ENCODE measurements at places on chromosomes 5 and 9.

DNA sequence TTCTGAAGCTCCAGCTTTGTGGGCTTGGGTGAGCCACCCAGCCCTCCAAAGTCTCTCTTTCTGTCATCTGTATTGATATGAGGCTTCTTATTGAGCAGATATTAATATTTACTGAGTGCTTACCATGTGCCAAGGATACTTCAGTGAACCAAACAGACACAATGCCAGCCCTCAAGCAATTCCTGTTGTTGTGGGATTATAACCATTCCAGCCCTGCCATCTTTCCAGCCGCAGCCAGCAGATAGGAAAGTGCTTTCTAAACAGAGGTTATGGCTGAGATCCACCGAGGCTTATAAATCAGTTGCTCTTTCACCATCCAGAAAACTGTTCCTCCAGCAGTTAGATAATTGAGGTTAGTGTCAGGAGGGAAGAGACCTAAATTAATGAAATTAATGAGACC is 137.7 kb upstream of the ALDH1B1 start:
- no peak overlapping the region for H3K4me3 ChIP-seq
- DNase-seq, result no peak
- H3K36me3 ChIP-seq, result no peaks in the 10 kb centered on the region
- H3K27ac ChIP-seq, result no peak overlapping the region
- H3K4me1 ChIP-seq, result no peaks in the 10 kb centered on the region

- H3K27ac ChIP-seq, result no peak overlapping the region
- no peak overlapping the region for H3K4me3 ChIP-seq
- no peak for DNase-seq
- H3K36me3 ChIP-seq, result no peaks in the 10 kb centered on the region
Observed at GRCh38 chr9:115226152-115226551, 108.2 kb upstream of the TNC start.

DNA sequence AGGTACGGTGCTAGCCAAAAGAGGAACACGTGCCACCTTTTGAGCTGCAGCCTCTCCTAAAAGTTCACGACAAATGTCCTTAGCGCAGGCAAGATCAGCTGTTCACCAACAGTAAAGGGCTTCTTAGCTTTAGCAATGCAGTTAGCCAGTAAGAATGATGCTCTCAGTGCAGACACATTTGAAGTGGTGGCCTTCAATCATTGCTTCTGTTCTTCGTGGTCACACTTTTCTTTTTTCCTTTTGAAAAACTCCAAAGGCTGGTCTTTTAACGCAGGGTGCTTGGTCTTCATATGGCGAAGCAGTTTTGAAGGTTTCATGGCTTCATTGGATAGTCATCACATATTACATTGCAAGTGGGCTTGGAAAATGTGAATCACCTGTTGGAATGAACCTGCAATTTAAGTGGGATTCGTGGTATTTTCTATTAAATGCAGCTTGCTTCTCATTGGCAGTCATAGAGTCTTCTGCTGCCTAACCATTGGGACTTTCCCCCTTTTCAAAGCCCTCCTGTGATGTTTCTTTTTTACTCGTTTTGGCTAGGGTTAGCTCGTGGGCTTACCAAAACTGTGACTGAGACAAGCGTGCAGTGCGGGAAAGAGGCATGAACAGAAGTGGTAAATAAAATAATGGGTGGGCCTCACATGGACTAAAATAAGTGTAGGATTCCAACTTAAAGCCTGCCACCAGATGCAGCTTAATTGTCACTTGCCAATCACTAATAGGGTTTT is 100.9 kb downstream of the MRPL36 start:
- H3K36me3 ChIP-seq, result no peaks in the 10 kb centered on the region
- no peaks in the 10 kb centered on the region for H3K4me1 ChIP-seq
- peaks cover 97% of the 10 kb centered on the region for H3K27me3 ChIP-seq
- no peak for DNase-seq

GRCh38 chr5:127451096-127451495 is 66.3 kb upstream of the PRRC1 start:
- no peaks in the 10 kb centered on the region for H3K4me1 ChIP-seq
- no peaks in the 10 kb centered on the region for H3K36me3 ChIP-seq
- no peak for DNase-seq
- H3K27ac ChIP-seq, result no peak overlapping the region
- H3K27me3 ChIP-seq, result no peaks in the 10 kb centered on the region

DNA sequence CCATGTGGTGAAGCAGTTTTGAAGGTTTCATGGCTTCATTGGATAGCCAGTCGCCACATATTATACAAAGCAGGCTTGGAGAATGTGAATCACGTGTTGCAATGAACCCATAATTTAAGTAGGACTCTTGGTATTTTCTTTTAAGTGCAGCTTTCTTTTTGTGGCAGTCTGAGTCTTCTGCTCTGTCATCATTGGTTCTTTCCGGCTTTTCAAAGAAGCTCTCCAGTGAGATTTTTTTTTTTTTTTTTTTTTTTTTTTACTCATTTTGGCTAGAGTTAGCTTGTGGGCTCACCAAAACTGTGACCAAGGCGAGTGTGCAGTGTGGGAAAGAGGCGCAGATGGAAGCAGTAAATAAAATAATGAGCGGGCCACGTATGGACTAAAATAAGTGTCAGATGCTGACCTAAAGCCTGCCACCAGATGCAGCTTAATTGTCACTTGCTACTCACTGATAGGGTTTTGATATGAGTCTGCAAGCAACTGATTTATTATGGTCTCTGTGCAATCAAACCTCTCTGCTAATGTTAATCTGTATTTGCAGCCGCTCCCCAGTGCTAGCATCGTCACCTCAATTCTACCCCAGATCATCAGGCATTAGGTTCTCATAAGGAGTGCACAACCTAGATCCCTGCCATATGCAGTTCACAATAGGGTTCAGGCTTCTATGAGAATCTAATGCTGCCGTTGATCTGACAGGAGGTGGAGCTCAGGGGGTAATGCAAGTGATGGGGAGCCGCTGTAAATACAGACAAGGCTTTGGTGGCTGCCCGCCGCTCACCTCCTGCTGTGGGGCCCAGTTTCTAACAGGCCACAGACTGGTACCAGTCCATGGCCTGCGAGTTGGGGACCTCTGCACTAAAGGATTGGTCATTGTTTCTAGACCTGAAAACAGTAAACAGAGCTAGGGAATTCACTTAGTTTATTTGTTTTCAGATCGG is 45.5 kb upstream of the LARP1 start:
- H3K4me3 ChIP-seq, result no peak overlapping the region
- H3K36me3 ChIP-seq, result no peaks in the 10 kb centered on the region
- no peaks in the 10 kb centered on the region for H3K27me3 ChIP-seq
- H3K4me1 ChIP-seq, result peaks cover 39% of the 10 kb centered on the region

- no peak for DNase-seq
- H3K4me1 ChIP-seq, result peaks cover 23% of the 10 kb centered on the region
- H3K4me3 ChIP-seq, result no peak overlapping the region
- no peak overlapping the region for H3K27ac ChIP-seq
Observed at GRCh38 chr5:10578869-10579268, 15.0 kb downstream of the ANKRD33B start.

Measured in PC-9 (cell line).